Cerebellar nuclear complex (tissue), 1 donor: ENCODE measurements at places on chromosomes 13 and 19.

DNA sequence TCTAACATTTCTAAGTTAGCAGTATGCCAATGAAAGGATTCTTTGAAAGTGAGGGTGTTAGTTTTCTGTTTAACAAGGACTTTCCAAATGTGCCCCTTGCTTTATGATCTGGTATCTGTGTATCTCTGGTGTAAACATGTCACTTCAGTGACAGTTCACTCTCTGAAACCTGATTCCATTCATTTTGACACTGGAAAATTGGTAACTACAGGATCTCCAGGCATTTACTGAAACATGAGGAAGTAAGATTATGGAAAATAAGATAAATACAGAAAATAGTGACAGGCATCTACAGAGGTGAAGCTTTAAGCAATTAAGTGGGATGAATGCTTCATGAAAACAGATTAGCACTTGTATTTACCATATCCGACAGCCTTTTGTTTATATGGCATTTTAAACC lies 101.6 kb upstream of the MYO16 start:
- DNase-seq = no peak

DNA sequence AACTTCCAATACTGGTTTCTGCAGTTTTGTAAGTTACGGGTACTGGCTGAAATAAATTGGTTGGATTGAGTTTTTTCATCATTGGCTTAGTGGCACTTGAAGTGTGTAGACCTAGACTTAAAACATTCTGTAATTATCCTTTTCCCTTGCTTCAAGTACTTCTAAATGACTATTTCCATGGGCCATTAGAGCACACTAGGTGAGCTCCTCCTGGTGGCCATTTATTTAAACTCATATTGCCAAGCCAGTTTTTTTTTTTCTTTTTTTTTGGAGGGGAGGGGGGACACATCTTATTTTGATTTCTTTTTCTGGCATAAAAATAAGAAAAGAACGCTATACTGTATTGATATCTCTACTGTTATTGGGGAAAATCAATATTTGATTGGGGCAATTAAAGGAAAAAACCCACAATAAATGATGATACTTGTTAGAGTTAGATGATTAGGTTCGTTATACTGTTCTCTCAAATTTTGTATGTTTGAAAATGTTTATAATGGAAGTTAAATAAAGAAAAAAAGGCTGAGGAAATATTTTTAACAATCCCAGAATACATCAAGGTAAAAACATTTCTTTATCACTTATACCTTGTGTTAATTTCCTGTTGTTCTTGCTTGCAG lies 82.9 kb downstream of the PDS5B start:
- DNase-seq = no peak

DNA sequence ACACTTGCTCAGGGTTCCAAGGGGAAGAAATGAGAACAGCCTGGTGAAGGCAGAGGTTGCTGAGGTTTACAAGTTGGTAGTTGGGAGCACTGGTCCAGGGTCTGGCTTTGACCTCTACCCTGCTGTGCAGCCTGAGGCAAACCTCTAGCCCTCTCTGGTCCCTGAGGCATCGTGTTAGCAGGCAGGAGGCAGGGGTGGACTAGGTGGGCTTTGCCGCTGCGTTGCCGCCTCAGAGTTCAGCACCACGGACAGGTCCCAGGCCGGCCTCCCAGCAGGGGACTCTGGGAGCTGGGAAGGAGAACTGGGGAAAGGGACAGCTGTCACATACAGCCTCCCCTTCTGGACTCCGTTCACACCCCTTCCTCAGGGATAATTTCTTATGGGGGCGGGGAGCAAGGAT lies 3.1 kb downstream of the NCAN start:
- no peak for DNase-seq

- peak; percentile 82 for DNase-seq
These were observed 55.2 kb downstream of the SPATA13 start for GRCh38 chr13:24215732-24216131.

GRCh38 chr13:112637017-112637801 lies 49.3 kb upstream of the TUBGCP3 start:
- DNase-seq = no peak

DNA sequence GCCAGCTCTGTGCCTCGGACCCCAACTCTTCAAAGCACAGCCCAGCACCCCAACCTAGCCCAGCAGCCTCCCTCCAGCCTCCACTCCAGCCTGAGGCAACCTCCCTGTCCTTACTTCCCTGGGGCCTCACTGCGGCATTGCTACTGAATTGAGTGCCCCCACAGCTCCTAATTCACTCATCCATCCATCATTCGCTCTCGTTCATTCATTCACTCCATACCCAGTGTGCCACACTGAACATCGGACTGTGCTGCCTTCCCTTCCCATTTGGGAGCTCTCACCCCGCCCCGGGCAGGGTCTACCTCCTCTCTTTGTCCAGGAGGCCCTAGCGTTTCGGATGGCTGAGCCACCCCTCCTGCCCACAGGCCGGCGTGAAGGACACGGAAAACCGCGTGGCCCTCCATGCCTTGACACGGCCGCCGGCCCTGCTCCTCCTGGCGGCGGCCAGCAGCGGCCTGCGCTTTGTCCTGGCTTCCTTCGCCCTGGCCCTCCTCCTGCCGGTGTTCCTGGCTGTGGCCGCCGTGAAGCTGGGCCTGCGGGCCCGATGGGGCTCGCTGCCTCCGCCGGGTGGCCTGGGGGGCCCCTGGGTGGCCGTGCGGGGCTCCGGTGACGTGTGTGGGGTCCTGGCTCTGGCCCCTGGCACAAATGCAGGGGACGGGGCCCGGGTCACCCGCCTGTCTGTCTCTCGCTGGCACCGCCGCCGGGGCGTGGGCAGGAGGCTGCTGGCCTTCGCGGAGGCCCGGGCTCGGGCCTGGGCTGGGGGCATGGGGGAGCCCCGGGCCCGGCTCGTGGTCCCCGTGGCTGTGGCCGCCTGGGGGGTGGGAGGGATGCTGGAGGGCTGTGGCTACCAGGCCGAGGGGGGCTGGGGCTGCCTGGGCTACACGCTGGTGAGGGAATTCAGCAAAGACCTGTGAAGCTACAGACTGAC lies 1.3 kb downstream of the NAT14 start:
- no peak for DNase-seq

DNA sequence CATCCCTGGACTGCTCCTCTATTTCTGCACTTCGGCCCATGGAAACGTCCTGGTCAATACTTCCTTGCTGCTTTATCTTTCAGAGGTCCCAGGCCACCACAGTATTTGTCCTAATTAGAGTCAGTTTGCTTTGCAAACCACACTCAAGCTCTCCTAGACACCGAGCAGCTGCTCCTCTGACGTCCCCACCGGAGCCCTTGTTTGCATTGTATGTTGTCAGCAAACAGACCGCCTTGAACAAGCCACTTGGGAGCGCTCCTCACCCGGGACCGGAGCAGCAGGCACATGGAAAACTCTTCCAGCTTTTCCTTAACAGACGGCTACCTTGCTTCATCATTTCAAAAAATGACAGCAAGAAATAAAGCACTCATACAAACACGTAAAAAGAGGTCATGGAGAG lies 51.5 kb upstream of the GTF3A start:
- DNase-seq = no peak

- no peak for DNase-seq
These were observed 706 bp upstream of the DNAJC3 start for GRCh38 chr13:95676105-95676761.

GRCh38 chr13:74000876-74001275 lies 133.3 kb downstream of the KLF12 start:
- no peak for DNase-seq

GRCh38 chr19:5837761-5838352 lies 1.6 kb downstream of the FUT6 start:
- DNase-seq = no peak

GRCh38 chr19:43798546-43799409 lies 3.5 kb downstream of the LYPD5 start:
- no peak for DNase-seq

GRCh38 chr13:106187501-106188095 lies 347.9 kb downstream of the EFNB2 start:
- DNase-seq = no peak

DNA sequence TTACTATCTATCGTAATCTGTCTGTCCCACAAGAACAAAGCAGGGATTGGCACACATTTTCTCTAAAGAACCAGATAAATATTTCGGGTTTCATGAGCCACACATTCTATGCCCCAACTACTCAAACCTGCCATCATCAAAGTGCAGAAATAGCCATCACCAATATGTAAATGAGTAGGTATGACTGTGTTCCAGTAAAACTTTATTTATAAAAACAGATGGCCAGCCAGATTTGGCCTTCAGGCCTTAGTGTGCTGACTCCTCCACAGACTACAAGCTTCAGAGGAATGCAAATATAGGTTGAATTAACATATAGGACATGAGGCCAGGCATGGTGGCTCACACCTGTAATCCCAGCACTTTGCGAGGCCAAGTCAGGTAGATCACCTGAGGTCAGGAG lies 8.9 kb upstream of the DNMT1 start:
- DNase-seq = no peak

- DNase-seq = peak; percentile 42
These were observed 1.3 kb downstream of the UBL3 start for GRCh38 chr13:29849071-29849631.

DNA sequence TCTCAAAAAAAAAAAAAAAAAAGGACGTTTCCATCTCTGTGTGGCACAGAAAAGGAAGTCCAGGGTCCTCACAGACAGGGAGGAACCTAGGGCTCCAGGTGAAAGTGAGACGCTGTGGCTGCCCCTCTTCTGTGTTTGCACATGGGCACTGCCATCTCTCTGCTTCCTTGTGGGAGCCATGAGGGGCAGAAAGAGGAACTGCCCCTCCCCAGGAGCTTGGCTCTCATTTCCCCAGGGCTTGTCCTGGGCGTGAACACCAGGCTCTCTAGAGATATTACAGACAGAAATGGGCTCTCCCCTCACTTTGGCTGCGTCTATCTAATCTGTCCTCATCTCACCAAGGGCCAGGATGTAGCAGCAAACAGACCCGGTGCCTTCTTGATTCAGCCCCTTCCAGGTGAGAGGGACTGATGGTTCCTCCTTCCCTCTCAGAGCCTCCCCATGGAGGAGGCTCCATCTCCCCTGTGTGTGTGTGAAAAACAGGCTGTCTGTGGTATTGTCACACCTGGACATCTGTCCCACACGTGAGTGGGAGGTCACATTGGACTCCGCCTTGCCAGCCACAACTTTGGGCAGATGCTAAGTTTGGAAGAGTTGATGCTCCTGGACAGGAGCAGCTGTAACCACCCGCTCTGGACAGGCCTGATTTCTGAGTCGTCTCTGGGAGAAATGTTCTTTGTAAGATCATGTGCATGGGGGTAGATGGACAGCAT lies 840 bp upstream of the LILRA4 start:
- DNase-seq = no peak

GRCh38 chr13:74274916-74275315 lies 140.7 kb upstream of the KLF12 start:
- no peak for DNase-seq

DNA sequence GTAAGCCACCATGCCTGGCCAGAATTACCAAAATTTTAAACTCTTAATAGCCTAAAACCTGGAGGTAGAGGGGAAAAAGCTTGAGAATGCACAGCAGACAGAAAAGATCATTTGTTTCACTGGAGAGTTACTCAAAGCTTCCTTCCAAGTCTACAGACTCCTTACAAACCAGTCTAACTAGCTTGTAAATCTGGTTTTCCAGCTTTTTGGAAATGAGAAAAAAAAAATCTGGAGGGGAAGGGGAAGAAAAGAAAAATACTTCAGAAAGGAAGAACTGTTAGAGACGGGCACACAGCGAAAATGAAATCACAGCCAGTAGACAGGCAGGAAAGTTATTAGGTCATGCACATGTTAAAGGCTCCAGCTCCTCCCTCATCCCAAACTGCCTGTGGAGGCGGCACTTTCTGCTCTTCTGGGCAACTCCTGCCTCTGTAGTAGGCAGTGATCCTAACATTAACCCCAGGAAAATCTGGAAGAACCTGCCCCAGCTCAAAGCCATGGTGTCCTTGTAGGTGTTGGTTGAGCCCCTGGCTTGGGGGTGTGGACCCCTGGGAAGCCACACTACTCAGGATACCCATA lies 17.3 kb downstream of the PARP4 start:
- no peak for DNase-seq

DNA sequence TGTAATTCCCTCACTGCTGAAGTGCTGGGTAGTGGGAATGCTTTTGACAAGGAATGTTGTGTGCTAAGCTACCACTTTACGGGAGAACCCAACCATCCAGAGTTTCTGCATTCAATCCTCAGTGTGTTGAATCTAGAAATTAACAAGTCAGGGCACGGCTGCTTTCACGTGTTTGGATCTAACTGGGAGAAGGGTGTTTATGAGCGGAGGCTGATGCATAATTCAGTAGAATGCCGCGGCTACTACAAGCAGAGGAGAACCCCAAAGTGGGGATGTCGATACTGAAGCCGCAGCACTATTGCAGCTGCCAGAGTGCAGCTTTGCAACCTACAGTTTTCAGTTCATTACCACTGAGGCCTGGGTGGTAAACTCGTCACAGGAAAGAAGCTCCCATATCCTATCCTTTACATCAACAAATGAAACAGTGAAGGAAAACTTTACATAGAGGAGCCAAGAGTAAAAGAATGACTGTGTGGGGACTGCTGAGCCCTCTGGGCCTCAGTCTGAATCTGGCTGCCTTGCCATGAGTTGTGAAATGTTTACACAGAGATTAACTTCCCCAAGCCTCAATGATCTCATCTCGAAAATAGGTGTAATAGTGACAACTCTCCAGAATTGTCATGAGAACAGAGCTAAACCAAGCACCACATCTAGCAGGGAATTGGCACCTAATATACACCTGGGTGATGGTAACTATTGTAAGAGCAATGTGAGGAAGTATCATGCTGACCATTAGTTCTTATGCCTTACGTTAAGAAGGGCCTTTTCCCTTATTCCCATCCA lies 531.7 kb downstream of the MYO16 start:
- DNase-seq = no peak

DNA sequence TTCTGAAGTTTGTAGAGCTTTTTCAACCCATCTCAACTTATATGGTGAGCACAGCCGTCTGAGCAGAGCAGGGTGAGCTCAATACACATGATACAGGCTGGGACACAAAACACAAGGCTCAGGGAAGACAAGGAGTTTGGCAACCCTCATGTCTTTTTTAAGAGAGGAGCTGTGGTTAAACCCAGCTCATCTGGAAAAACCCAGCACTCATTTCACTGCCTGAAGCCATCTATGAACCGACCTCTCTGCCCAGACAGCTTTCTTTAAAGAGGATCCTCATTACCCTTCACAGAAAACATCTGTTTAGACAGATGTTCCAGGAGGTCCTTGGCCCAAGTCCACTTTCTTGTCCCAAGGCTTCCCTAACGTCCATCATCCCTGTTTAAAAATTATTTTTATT lies 170.0 kb upstream of the TSHZ3 start:
- DNase-seq = no peak

- no peak for DNase-seq
These were observed 4.7 kb upstream of the MYBPC2 start for GRCh38 chr19:50427997-50428425.

GRCh38 chr13:52164989-52165388 lies 5.6 kb upstream of the NEK3 start:
- no peak for DNase-seq
